ENCODE measurements at places on chromosomes 11 and 22.
A peak's percentile ranks its signal among the peaks of the same experiment; 100 is the strongest.

DNA sequence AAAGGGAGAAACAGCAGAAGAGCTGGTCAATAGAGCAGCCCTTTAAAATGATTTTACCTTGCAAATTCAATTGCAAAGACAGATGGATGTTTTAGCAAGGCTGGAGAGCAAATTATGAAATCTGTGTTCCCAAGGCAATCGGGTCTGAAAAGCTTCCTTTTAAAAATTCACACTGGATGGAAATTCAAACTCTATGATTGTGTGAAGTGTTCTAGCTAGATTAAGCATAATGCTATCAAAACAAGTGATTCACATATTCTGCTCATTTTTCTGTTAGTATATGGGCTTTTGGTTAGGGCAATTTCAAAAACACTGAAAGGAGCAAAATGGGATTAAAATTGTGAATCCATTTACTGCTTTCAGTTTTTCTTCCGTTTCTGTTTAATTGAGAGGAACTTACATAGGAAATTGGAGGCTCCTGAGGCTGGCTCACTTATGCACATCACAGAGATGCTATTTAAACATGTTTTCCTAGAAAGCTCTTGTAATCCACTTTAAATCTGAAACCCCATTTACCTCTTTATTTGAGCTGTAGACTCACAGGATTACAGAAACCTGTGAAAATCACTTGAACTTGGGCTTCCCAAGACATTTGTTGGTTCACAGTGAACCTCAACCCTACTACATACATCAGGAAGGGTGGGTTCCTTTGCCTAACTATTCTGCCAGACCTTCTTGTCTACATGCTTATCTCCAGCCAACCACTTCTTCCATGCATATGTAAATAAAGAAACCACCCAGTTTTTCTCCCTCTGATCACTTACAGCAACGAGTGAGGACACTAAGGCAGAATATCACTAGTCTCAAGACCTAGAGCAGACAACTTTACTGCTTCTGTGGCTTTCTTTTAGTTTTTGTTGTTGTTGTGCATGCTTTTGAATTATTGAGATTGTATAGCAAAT is 201.9 kb upstream of the PITPNB start:
- H3K27ac ChIP-seq, result no peak overlapping the region
- no peak overlapping the region for H3K4me3 ChIP-seq
- DNase-seq, result no peak
- H3K4me1 ChIP-seq, result no peaks in the 10 kb centered on the region
- H3K27me3 ChIP-seq, result no peaks in the 10 kb centered on the region
- no peaks in the 10 kb centered on the region for H3K36me3 ChIP-seq

- H3K4me3 ChIP-seq, result no peak overlapping the region
- no peak for DNase-seq
- H3K27ac ChIP-seq, result no peak overlapping the region
Observed at GRCh38 chr11:128955636-128956035, 13.0 kb upstream of the TP53AIP1 start.

- H3K4me3 ChIP-seq, result no peak overlapping the region
- no peak for DNase-seq
- no peaks in the 10 kb centered on the region for H3K4me1 ChIP-seq
- no peaks in the 10 kb centered on the region for H3K36me3 ChIP-seq
Observed at GRCh38 chr11:1428762-1429316, 39.1 kb downstream of the BRSK2 start.

DNA sequence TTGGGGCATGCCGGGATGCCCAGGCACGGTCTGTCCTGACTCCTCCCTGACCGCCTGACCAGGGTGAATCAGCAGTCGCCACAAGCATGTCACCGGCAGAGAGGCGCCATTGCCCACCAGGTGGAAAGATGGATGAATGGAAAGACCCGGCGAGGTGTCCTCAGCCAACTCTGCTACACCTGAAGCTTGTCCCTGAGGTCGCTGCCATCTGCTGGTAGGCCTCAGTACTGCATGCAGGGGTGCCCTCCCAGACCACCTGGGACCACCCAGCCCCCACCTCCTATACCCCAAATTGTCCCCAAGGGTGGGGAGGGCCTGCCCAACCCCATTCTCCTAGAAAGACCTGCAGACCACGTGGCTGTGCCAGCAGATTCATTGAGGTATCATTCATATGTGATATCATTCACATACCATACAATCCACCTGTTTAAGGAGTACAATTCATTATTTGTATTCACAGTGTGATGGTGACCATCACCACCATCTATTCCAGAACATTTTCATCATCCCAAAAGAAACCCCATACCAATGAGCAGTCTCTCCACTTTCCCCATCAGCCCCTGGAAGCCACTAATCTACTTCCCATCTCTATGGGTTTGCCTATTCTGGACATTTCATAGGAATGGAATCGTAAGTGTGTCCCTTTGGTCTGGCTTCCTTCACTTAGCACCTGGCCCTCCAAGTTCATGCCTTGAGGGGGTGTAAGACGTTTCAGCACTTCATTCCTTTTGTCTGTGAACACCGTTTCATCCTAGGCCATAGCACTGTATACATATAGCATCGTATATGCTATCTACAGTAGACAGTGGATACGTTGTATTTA is 17.5 kb downstream of the FGF3 start:
- H3K27ac ChIP-seq, result no peak overlapping the region
- no peaks in the 10 kb centered on the region for H3K27me3 ChIP-seq
- H3K4me3 ChIP-seq, result no peak overlapping the region
- H3K4me1 ChIP-seq, result no peaks in the 10 kb centered on the region

DNA sequence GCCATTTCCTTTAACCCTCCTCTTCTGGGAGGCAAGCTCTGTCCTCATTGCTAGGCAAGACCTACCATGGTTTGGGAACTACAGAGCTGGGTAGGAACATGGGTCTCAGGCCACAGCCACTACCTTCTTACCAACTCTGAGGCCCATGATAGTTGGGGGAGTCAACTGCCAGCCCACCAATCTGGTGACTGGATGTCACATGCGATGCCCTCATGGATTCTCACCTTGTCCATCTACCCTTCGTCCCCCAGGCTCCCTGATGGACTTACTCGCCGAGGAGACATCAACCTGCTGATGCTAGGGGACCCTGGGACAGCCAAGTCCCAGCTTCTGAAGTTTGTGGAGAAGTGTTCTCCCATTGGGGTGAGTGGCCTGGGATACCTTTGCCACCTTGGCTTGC is 13.7 kb downstream of the MCM5 start:
- H3K4me3 ChIP-seq, result no peak overlapping the region
- peaks cover 15% of the 10 kb centered on the region for H3K36me3 ChIP-seq
- no peaks in the 10 kb centered on the region for H3K4me1 ChIP-seq

DNA sequence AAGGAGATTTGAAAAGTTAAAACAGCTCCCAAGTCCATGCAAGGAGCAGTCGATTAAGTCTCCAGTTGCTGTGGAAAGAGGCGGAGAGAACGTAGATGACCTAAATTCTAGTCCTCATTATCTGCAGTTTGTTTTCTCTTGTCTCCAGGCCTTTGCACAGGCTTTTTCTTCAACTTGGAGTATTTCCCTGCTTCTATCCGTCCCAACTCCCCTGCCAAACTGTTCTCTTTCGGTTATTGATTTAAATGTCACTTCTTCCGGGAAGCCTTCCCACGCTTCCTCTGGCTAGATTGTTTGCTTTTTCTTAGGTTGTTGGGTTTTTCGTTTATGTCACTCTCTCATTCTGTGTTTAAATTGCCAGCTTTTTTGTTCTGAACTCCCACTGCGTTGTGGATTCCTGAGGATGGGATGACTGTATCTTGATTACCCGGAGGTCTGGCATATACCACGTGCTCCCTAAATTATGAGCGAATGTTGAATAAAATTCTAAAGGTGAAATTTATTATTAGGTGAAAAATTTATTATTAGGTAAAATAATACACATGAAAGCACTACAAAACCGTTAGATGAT is 463 bp downstream of the TMEM126B start:
- H3K27ac ChIP-seq, result peak overlapping the region; percentile 97
- DNase-seq, result no peak
- H3K27me3 ChIP-seq, result no peaks in the 10 kb centered on the region
- H3K4me1 ChIP-seq, result peaks cover 52% of the 10 kb centered on the region
- no peaks in the 10 kb centered on the region for H3K36me3 ChIP-seq
- H3K4me3 ChIP-seq, result peak overlapping the region; percentile 88

DNA sequence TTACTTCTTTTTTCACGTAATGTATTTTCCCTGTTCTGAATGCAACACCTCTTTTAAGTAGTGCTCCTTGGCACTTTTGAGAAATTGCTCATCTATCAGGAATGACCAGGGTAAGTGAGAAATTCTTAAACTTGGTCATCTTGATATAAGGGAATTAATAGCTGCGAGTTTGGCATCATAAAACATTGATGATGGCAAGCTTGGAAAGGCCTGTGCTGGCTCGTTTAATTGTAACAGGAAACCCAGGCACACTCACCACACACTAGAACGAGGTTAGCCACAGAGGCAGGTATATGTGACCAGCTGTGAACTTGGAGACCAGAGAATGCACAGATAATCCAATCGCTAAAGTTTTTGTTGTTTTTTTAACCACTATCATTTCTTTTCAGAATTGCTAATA is 24.3 kb downstream of the FAM118A start:
- H3K4me3 ChIP-seq, result no peak overlapping the region
- H3K27ac ChIP-seq, result no peak overlapping the region
- H3K4me1 ChIP-seq, result peaks cover 5% of the 10 kb centered on the region
- DNase-seq, result no peak
- H3K27me3 ChIP-seq, result no peaks in the 10 kb centered on the region

- no peak overlapping the region for H3K27ac ChIP-seq
- no peak overlapping the region for H3K4me3 ChIP-seq
- H3K4me1 ChIP-seq, result no peaks in the 10 kb centered on the region
- no peaks in the 10 kb centered on the region for H3K36me3 ChIP-seq
- no peaks in the 10 kb centered on the region for H3K27me3 ChIP-seq
- no peak for DNase-seq
Observed at GRCh38 chr22:47837703-47838102, 1075.3 kb downstream of the TBC1D22A start.

Data from tibial nerve (tissue), 4 donors.